ENCODE measurements at places on chromosomes 3 and 15.

GRCh38 chr3:37995652-37996641 is 5.4 kb downstream of the VILL start:
- no peak for DNase-seq

GRCh38 chr3:187912007-187912406 is 166.7 kb upstream of the BCL6 start:
- no peak for DNase-seq

DNA sequence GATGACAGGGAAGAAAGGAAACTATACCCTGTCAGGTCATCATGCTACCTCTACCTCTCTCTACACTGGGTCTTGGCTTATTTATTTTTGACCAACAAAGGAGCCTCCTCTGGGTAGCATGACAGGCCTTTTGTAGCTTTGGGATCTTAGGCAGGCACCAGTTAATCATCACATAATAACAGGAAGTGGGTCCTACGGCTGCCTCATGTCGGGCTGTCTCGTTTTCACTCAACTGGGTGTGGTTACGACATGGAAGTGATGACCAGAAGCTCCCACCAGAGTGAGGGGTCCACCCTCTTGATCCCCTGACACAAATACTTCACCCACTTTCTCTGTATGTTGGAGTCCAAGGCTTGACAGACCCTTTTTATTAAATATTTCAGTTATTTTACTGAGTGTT is 105.3 kb downstream of the CD47 start:
- peak; percentile 23 for DNase-seq

GRCh38 chr3:76415384-76415783 is 624.5 kb upstream of the ROBO2 start:
- DNase-seq: no peak

- DNase-seq: no peak
Observed at GRCh38 chr3:8757551-8758518, 11.6 kb downstream of the OXTR start.

- no peak for DNase-seq
Observed at GRCh38 chr3:45123030-45123429, 23.1 kb downstream of the CDCP1 start.

GRCh38 chr3:107913701-107914100 is 177.1 kb downstream of the CD47 start:
- DNase-seq: no peak

DNA sequence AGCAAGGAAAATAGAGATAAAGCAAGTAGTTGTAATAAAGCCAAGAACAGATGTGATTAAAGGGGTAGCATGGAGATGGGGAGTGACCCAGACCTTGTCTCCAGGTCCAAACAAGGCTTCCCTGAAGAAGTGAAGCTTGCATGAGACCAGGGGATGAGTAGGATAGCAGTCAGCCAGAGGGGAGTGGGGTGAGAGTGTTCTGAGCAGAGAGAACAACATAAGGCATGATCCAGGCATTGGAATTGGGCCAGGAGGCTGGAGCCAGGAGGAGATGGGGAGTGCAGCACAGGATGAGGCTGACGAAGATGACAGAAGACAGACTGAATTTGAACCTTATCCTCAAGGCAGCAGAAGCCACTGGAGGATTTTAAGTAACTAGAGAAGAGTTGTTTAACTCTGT is 7.2 kb downstream of the TMOD2 start:
- no peak for DNase-seq
